GM20000 (cell line): ENCODE measurements at places on chromosomes 1 and 21.

DNA sequence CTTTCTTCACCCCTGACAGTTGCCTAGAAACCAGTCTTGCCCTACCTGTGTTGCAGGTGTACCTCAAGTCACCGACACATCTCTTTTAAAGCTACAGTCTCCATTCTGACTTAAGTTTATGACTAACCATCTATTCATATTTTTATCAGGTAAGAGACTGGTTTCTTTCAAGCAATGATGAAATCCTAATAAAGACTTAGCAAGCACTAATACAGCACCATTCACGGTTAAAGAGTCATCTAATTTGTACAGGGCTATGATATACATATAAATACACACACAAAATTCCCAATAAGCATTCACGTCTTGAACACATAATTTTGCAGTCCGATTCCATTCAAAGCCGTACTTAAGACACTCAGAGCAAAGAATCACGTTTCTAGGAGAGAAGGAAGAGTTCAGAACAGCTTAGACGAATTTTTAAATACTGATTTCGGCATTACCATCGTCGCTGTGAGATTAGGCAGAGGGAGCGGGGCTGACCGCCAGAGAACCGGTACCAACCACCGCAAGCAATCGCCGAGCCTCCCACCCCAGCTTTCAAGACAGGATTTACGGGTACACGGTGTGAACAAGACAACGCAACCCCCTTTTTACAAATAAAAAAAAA lies 943 bp downstream of the ERRFI1 start:
- DNase-seq = no peak

DNA sequence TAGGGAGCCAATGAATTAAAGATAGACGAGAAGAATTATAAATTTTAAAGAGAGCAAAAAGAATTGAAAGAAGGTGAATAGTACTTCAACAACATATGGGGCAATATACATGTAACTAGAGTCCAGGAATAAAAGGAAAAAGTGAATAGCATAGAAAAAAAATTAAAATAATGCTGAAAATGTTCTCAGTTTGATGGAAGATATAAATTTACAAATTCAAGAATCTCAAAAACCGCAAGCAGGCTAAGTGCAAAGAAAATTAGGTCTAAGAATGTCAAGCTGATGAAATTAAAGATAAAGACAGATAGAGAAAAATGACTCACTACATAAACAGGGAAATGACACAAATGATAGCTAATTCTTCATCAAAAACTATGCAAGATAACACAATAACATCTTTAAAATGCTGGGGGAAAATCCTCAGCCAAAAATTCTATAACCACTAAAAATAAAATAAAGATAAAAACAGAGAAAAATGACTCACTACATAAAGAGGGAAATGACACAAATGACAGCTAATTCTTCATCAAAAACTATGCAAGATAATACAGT lies 326.3 kb downstream of the TBX15 start:
- DNase-seq = no peak

DNA sequence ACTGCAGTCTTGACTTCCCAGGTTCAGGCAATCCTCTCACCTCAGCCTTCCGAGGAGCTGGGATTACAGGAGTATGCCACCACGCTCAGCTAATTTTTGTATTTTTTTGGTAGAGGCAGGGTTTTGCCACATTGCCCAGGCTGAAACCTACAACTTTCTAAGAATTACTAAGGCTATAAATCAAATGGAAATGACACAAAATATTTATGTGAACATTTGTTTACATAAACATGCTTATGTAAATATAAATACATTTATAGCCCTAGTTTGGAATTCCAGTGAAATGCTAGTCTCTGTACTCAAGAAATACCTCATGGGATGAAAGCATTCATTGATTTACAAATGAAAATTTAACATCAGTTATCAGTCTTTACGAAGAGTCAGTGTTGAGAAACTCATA lies 47.8 kb downstream of the NVL start:
- DNase-seq = no peak

- no peak for DNase-seq
Observed at GRCh38 chr1:107899655-107900054, 65.3 kb downstream of the VAV3 start.

GRCh38 chr21:27722095-27722494 lies 755.2 kb upstream of the ADAMTS5 start:
- no peak for DNase-seq

DNA sequence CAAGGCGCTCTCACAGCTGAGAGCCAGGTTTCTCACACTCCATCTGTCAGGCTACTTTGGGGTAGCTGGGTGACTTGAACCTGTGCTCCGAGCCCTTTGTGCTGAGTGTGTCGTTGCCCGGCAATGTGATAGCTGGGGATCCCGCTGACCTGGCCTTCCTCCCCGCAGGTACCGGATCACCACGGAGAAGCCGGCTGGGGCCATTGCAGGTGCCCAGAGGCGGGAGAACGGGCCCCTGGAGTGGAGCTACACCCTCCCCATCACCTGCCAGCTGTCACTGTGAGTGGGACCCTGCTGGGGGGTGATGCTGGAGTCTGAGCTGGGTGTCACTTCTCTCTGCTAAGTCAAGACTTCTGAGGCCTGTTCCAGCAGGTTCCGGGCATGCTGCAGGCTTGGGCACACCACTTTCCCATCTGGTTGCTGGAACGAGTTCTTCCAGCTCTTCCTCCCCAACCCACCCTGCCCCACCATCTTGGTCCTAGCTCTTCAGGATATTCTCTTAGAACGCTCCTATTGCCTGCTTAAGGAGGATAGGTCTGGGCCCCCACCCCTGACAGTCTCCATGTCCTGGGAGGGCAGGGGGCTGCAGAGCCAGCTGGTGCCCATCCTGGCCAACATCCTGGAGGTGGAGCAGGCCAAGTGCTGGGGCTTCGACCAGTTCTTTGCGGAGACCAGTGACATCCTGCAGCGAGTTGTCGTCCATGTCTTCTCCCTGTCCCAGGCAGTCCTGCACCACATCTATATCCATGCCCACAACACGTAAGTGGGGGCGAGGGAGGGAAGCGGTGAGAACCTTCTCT lies 7.5 kb downstream of the IKBKE start:
- DNase-seq = no peak
